ENCODE measurements at places on chromosomes 12 and 14.

GRCh38 chr12:7339675-7340074 lies 35.8 kb downstream of the ACSM4 start:
- no peak for DNase-seq

- DNase-seq = peak; percentile 98
Observed at GRCh38 chr14:94345344-94346064, 22.4 kb upstream of the SERPINA6 start.

DNA sequence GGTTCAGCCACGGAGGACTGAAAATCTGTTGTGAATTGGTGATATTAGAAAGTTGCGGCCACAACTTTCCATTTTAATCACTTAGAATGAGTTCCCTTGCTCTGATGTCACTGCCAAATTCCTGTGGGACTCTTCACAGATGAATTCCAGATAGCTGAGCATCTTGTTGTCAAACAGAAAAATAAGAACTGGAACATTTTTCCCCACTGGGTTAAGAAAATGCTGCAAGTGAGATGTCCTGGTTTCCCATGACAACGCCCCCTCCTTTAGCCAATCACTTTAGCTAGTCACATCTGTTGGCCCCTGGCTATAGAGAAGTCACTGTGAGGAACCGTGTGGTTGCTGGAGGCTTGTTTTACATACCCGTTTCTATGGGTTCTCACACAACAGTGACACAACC lies 135.9 kb downstream of the KTN1 start:
- peak; percentile 97 for DNase-seq

GRCh38 chr12:45509187-45509586 lies 220.3 kb upstream of the ARID2 start:
- no peak for DNase-seq

- peak; percentile 62 for DNase-seq
Observed at GRCh38 chr12:50637870-50638481, 125.9 kb upstream of the ATF1 start.

- DNase-seq = no peak
Observed at GRCh38 chr14:68271913-68272391, 452.4 kb downstream of the RAD51B start.

DNA sequence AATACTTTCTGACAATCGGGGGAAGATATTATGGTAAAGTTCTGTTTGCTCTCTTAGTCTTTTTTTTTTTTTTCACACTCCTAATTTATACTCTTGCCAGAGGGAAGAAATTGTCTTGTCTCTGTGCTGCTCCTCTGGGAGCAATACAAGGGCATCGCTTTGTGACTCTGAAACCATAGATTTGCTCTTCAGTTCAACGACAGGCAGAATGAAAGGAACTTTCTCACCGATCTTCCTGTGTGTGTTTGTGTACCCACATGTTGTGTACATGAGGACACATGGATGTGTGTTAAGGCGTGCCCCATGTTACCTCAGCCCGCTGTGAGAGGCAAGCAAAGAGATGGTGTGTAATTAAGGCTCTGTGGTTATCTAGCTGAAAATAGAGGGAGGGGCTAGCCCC lies 457.6 kb downstream of the EGLN3 start:
- no peak for DNase-seq

GRCh38 chr12:72053604-72054003 lies 115.0 kb downstream of the TPH2 start:
- peak; percentile 12 for DNase-seq

- peak; percentile 15 for DNase-seq
Observed at GRCh38 chr14:57182760-57183503, 85.8 kb downstream of the EXOC5 start.

All from EH (cell line).